Posterior vena cava (tissue), 2 donors: ENCODE measurements at places on chromosomes 2 and 18.

DNA sequence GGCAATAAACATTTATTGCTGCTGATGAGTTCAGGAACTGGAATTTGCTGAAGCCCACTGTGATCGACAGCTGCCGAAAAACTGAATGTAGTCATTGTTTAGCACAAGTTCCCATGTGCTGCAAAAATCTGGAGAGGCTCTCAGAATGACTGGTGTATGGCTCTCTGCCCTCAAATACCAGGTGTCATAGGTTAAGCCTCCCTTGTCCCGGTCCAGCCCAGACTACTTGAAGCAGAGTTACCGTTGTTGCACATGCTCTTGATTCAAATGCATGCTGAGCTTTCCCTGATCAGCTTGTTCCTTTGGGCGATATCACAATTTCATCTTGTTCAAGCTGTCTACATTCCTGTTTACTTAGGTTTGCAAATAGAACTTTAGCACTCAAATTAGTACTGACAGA, 625.2 kb downstream of the CPS1 start:
- DNase-seq, result no peak

DNA sequence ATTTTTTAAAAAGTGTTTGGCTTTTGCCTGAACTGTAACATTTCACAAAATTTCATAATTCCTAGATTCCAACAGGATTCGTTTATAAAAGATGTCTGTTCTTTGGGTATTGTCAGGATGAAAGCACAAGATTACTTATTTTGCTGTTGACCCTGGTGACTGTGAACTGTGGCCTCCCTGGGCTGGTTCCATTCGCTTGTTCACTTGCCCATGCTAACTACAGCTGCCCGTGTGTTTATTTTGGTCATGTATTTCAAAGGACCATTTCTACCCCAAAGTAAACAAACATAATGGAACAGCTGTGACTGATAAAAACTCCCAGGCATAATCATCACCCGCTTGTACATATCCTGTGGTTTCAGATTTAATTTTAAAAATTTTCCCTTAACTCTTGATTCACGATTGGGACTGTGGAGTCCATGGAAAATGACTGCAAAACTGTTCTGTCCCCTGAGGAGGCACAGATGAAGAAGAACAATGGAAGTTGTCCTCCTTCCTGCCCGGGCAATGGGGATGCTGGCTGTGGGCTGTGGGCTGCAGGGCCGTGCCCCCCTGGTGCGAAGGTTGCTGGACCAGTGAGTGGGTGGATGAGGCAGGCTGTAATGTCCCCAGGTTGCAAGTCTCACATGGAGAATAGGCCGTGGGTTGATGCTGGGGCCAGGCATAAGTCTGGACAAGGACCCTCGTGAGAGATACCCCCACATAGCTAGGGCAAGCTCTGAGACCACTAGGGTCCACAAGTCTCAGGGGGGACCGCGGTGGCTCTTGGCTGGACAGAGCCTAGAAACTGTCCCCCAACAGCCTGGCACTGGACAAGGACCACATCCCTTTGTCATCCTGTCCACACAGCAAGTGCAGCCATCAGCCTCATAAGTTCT, 28.9 kb upstream of the HDAC4 start:
- peak; percentile 61 for DNase-seq

- DNase-seq, result no peak
Measured at GRCh38 chr18:66708646-66709045, 104.8 kb upstream of the CDH19 start.

DNA sequence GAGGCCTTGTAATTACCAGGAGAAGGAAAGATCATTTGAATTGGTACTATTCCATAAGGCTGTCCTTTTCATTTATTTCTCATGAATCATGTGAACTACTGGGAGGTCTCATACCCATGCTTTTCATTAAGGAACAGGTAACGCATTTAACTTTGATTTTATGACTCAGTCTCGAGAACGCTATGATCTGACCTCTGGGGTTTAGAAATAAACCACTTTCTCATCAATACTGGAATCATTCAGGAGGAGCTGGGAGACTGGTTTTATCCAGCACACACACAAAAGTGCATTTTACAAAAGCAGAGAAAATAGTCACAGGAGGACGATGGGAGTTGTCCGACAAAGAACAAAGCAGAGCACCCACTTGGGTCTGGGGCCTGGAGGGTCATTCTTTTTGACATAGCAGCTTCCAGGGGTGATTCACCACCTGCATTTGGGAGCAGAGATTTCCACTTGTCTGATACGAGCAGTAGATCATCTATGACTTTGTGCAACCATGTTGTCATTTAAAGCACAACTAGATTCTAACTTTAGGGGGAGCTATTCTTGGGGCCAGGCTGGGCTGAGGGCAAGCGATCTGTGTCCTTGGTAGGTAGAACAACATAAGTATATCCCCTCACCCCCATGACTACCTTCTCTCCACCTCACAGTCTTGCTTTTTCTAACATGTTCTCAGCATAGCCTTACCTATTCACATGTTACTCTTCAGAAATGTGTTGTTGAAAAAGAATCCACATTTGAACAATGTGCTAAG, 95.9 kb upstream of the SCG2 start:
- no peak for DNase-seq

DNA sequence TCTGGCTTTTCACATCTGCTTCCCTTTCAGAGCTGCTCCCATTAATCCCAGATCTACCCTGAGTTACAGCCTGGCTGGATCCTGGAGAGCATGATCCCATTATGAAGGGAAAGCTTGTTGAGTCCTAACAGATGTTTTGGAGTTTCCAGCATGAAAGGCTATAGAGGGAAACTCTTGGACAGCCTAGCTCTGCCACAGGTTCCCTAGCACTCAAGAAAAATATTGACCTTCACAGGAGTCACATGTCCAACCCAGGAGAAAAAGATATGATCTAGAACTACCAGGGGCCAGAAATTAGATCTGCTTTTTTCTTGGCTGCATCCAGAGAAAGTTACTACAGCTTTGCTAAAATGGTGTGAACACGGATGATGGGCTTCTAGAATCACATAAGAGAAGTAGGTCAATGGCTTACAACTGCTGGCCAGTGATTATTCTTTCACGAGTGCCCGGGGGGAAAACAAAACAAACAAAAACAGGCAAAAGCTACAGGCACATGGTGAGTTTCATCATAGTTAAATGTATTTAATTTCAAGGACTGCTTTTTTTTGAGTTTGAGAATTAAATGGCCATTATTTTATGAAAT, 15.9 kb downstream of the CCDC93 start:
- no peak for DNase-seq

GRCh38 chr18:49319590-49319989, 140.9 kb downstream of the DYM start:
- no peak for DNase-seq
